ENCODE measurements at places on chromosomes 16 and 17.

GRCh38 chr17:28953444-28954118, 2.3 kb upstream of the PHF12 start:
- peak; percentile 49 for DNase-seq

DNA sequence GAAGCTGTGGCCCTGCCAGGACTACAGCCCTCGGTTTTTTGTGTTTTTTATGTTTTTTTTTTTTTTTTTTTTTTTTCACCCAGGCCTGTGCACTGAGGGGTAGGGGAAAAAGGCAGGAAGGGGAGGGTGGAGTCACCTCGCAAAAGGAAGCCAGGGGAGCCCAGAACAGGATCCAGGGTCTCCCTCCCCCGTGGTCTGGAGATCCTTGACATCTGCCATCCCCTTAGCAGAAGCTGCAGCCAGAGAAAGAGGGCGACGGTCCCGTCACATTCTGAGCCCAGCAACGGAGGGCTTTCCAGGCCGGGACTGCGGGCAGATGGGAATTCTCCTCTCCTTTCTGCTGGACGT, 29.1 kb upstream of the PHOSPHO1 start:
- DNase-seq: no peak

DNA sequence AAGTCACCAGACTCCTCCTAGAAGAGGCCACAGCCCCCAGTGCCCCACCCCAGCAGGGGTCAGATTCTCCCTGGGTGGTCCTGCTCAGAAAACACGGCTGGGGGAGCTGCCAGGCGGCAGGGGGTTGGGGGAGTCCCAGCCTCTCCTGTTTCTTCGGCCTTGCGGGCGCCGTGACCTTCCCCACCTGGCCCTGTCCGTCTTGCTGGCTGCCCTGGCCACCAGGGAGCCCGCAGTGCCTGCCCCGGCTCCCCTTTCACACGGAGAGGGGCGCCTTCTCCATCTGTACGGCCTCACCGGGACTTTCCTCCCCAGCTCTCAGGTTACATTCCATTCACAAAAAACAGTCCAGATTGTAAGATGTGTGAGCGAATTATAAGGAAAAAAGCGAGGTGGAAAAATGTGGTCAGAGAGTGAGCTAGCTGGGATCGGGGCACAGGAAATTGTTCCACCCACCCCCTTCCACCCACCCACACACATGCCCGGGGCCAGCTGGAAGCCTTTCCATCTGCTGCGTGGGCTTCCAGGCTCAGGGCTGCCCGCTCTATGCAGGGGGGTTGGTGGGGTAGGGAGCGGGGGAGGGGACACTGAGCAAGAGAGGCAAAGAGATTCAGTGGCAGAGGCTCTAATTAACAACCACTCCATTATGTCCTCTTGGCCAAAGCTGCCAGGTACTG, 14.6 kb upstream of the CIBAR2 start:
- peak; percentile 85 for DNase-seq

GRCh38 chr16:86495756-86496261, 14.5 kb upstream of the FOXF1 start:
- no peak for DNase-seq

DNA sequence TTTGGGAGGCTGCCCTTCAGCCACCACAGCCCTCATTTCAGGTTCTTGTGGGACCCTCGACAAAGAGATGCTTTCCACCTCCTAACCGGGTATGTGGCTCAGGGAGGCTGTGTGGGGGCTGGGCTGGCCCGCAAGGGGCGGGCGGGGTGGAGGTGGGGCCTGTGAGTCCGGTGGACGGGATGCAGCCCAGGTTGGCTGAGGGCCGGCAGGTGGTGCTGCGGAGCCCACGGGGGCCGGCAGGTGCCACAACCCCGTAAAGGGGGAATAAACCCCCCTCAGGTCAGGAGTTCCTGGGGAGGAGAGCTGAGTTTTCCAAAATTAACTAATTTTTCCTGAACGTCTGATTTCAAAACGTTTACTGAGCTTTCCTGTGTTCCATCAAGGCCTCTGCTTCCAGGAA, 4.9 kb upstream of the CIAO3 start:
- no peak for DNase-seq

- no peak for DNase-seq
These were observed 20.5 kb downstream of the TMEM114 start for GRCh38 chr16:8569650-8570346.

DNA sequence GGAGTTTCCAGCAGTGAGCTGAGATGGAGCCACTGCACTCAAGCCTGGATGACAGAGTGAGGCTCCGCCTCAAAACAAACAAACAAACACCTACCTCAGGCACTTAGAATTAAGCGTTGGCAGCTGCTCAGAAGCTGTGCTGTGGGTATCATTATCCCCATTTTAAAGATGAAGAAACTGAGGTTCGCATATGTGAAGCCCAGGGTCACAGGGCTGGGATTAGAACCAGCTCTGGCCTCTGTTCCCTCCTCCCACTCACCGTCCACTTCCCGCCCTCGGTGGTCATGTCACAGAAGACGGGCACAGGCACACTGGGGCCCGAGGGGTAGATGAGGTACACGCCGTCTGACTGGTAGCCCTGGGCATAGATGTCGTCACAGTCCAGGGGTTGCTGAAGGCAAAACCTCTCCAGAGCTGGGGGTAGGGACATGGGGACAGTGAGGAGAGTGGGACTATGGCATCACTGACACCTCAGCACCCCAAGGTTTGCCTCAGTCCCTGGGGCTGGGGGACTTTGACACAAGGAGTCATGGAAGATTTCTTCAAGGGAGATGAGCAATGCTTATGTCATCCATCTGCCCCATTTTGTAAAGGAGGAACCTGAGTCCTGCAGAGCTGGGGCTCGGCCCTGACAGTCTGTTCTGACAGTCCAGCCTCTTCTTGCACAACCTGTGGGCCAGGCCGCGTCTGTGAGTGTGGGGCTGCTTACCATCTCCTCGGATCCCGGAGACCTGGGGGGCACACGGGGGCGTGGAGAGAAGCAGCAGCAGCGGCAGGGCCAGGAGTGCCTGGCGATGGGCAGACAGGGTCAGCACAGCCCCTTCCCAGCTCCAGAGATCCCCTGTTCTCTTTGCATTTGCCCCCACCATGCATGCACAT, 700 bp downstream of the MFAP4 start:
- peak; percentile 79 for DNase-seq
